ENCODE measurements at places on chromosomes 16 and 17.

DNA sequence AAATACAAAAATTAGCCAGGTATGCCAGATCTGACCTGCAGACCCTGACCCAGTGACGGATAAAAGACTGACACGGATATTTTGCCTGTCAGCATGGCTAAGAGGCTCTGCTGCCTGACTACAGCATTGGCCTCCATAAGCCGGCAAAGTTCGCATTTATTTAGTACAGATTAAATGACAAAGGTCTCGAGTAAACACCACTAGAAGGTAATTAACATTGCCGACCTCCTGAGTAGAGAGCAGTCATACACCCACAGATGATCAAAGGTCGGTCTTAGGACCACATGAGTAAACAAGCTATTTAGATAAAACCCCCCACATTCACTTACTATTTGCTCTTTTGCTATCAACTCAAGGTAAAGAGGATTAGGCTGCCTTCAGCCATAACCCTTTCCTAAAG is 55.7 kb downstream of the KNOP1 start:
- peak; percentile 8 for DNase-seq

DNA sequence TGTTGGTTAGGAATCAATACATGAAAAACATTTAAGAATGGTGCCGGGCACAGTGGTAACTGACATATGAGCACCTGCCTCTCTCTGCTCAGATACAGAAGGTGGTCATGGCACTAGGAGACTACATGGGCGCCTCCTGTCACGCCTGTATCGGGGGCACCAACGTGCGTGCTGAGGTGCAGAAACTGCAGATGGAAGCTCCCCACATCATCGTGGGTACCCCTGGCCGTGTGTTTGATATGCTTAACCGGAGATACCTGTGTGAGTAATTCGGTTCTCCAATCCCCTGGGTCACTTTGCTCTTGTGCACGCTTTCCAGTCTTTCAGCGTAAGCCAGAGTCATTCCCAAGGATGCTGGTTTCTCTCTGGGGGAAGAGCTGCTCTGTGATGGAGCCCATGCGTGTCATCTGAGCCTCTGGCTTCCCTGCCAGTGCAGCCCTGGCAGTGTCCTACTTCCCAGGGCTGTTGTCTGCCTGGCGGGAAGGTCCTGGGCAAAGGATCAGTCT is 3.0 kb upstream of the CD68 start:
- no peak for DNase-seq

GRCh38 chr17:66667491-66668030 is 167.4 kb upstream of the CACNG5 start:
- no peak for DNase-seq

GRCh38 chr17:17434477-17434876 is 42.3 kb upstream of the MED9 start:
- peak; percentile 11 for DNase-seq

- no peak for DNase-seq
These were observed 584.9 kb downstream of the CDH13 start for GRCh38 chr16:83211711-83212110.

GRCh38 chr17:7261379-7262191 is 693 bp downstream of the CLDN7 start:
- DNase-seq = no peak

DNA sequence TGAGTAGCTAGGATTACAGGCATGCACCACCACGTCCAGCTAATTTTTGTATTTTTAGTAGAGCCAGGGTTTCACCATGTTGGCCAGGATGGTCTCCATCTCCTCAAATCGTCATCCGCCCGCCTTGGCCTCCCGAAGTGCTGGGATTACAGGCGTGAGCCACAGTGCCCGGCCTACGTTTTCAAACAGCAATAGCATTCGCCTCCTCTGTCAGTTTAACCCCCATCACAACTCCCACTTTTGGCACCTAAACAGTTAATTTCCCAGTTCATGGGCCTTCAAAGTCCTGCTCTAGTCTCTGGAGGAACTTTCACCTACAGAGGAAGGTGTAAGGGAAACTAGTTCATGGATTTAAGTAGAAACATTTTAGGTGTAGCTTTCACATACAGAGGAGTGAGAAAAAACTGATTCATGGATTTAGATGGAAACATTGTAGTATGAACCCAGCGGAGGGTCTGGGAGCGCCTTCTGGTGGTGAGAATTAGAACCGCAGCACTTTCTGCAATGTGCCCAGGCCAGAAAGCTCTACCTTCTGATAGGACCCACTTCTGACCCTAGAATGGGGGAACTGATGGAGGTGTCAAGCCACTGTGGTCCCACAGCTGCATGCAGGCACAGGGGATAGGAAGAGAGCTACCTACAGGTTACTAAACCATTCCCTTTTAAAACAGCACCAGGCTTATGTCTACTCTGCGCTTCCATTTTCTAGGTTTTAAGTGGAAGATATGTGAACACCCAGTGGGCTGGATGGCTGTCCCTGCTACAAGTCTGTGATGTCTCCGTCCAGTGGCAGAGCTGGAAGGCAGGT is 12.0 kb upstream of the MEOX1 start:
- peak; percentile 86 for DNase-seq

DNA sequence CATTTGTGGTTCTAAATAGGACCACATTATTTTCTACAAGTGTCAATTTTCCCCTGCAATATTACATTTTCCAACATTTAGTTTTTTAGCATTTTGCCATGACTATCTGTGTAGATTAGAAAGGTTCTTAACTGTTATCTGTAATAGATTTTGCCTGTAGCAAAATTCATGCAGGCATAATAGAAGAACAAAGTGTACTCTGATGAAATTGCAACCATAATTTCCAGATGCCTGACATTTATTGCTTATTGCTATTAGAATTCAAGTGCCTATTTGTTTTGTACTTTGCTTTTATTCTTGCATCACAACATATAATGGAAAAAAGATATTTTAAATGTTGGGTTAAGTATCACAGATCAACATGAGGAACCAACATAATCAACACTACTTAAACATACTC is 337.7 kb downstream of the TOX3 start:
- DNase-seq = no peak

DNA sequence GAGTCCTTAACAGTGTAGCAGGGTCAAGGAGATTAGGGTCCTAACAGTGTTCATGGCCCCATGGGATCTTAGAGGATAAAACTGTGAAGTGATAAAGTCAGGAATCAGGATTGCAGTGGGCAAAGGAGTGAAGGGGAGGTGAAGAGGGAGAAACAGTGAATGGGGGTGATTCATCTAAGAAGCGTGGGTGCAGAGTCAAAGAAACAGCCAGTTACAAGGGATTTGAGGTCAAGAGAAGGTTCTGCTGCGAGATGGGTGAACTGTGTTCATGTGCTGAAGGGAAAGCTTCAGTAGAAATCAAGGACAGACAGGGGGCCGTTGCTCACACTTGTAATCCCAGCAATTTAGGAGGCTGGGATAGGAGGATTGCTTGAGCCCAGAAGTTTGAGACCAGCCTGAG is 5.9 kb downstream of the GTF3C1 start:
- no peak for DNase-seq

DNA sequence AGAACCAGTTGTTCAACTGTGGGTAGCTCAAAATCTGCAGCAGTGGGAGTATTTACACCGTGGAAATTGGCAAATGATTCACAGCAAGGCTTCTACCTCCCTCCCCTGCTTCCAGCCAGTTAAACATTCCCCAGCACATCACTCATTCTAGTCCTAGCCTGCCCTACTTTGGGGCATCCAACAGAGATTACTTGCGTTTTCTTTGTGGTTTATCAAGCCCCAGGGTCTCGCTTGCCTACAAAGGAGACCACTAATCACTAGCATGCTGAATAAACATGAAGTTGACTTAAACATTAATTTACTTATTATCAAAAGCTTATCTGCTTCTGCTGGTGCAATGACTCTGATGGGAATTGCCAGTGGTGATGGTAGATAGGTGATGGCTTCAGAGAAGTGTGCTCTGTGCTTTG is 94.5 kb downstream of the MARF1 start:
- no peak for DNase-seq

GRCh38 chr17:51351890-51352289 is 91.5 kb downstream of the UTP18 start:
- DNase-seq = no peak

DNA sequence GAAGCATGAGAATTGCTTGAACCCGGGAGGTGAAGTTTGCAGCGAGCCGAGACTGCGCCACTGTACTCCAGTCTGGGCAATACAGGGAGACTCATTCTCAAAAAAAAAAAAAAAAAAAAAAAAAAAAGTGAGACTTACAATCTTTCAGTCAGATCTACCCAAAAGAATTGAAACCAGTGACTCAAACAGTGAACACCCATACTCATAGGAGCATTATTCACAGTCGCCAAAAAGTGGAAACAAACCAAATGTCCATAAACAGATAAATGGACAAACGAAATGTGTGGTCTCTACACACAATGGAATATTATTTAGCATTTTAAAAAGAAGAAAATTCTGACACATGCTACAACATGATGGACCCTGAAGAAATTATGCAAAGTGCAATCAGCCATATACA is 9.1 kb upstream of the SCNN1B start:
- no peak for DNase-seq

- DNase-seq = no peak
These were observed 87.0 kb downstream of the GNAO1 start for GRCh38 chr16:56278196-56278855.

DNA sequence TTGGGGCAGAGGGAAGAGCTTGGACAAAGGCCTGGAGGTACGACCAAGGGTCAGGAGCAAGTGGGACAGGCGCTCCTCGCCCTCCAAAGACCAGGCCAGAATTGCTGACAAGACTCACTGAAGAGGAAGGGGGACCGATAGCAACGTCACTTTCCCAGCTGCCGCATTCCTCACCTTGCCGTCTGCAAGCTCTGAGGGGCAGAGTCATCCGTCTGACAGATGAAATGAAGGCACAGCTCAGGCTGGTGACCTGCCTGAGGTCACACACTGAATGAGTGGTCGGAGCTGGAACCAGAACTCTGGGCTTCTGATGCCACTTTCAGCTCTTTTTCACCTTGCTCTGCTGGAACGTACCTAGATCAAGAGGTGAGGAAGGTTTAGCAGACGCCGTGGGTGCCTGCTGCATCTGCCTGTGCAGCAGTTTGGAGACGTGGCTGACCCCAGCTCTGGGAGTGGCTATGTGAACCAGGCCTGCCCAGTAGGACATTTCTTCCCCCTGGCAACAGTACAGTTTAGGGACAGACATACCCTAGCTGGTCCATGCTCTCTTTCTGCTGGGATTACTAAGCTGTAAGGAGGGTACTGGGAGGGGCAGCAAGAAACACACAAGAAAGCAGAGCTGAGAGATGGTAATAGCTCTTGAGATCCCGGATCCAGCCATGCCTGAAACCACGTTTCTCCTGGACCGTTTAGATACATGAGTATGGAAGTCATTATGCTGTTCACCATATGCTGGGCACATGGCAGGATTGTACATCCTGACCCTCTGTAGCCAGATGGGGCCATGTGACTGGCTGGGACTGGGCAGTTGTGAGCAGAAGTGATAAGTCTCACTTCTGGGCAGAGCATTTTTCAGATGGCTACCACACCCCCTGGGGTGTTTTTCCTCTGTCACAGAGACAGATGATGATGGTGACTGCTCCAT is 50.9 kb downstream of the IL21R start:
- no peak for DNase-seq

- DNase-seq = no peak
These were observed 3.8 kb downstream of the CFAP97D1 start for GRCh38 chr17:43784068-43784467.

- DNase-seq = no peak
These were observed 64.7 kb downstream of the MRC2 start for GRCh38 chr17:62692159-62692651.

- no peak for DNase-seq
These were observed 21.0 kb downstream of the FBXO39 start for GRCh38 chr17:6796887-6797490.
